ENCODE measurements at places on chromosomes 16 and 17.

DNA sequence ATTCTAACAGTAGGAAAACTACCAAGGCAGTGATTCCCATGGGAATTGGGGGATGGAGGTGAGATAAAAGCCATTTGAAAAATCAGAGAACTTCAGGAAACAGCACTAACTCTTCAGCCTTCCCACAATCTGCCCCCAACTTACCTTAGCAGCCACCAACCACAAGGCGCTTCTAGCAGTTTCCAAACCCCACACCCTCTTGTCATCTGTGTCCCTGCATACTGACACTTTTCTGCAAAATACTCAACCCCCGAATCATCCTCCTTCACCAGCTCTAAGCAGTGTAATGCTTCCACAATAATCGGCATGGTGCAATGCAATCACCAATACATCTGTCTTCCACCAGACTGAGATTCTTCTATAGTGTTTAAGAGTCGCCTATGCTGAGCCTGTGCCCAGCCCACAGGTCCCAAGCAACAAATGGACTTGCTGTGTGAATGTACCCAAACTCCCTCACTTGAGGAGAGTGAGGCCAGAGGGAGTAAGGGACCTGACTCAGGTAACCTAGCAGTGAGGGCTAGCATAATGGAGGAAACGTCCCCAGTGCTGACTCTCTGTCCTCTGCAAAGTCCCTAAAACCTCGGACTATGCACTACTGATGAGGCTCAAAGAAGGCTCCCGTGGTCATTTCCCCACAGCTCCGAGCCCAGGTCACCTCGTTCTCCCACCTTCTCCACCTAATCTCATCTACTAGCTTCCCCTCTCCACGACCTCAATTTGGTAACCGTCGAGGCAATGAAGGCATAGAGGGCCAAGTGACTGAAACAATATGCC is 943 bp downstream of the DYNC1LI2 start:
- DNase-seq: no peak

DNA sequence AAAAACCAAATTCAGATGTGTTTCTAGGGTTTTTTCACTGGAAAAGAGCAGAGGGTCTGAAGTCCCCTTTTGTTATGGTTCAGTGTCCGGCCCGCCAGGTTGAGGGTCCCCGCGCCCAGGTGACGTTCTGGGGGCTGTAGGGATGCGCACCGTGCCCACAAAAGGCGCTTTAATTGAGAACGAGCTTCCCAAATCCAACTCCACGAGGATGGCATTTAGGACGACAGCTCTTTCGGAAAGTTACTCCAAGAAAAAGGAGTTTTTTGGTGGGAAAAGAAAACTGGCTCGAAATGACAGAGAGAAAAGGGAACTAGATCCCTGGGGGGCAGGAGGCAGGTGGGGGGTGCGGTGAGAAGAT is 15.9 kb upstream of the ZFHX3 start:
- no peak for DNase-seq

DNA sequence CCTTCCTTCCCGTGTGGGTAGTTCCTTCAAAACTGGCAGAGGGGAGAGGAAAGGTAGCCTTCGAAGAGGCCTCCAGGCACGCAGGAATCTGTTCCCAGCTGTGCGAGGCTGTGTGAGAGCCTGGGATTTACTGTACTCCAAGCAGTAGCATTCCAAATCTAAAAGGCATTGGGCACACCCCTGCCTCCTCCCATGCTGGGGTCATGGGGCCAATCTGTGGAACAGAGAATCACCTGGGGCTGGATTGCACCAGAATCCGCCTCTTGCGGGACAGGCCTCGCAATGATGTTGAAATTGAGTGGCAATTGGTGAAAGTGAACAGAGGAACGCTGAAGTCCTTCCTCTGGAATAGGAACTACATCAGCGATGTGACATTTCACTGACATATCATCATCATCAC is 72.5 kb upstream of the IRX3 start:
- DNase-seq: no peak

DNA sequence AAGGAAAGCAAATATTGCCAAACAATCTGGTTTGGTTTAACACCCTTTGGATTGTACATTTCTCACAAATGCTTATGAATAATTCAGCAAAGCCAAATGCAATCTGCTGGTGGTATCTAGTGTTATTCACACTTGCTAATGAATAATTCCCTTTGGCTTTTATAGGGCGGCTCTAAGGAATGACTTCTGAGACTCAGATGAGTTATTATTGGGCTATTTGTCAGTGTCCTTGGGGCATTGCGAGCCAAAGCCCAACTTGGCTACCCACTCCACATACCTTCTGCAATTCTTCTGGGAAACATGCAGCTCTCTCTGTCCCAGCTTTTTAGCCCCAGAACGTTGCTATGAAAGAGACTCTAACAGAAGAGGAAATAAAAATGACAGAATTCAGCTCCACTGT is 41.1 kb downstream of the FTO start:
- DNase-seq: no peak

GRCh38 chr16:56350491-56351405 is 74.6 kb downstream of the AMFR start:
- no peak for DNase-seq

All from activated CD4-positive, alpha-beta T cell treated with anti-CD3 and anti-CD28 coated beads, Interleukin-2, amount 50 U/mL, for 24 hours (primary cell).